Mucosa of descending colon (tissue), 3 donors: ENCODE measurements at places on chromosomes 4 and X. TPM values are rescaled to one million over a fixed set of nuclear protein-coding genes. Genes with fewer than 3 reads are reported as not detected.

VSIG1 gene
- not detected for total RNA-seq

LIMCH1 gene
- 15.7 TPM for total RNA-seq

SSX1 gene
- not detected for total RNA-seq

SPANXA2 gene
- total RNA-seq = not detected

SMIM10 gene
- total RNA-seq = 2.1 TPM

NSG1 gene
- 7.9 TPM for total RNA-seq

TEX13B gene
- not detected for total RNA-seq

CYP2U1 gene
- total RNA-seq = 10.5 TPM

GPR119 gene
- total RNA-seq = not detected

TMPRSS11A gene
- not detected for total RNA-seq

- no peak for DNase-seq
Measured at GRCh38 chrX:71081330-71082123, 13.4 kb upstream of the SNX12 start.

GRCh38 chr4:4575284-4576211 is 33.7 kb upstream of the STX18 start:
- DNase-seq = peak; percentile 81

- no peak for DNase-seq
Measured at GRCh38 chr4:40255393-40256281, 58.8 kb downstream of the RHOH start.

DNA sequence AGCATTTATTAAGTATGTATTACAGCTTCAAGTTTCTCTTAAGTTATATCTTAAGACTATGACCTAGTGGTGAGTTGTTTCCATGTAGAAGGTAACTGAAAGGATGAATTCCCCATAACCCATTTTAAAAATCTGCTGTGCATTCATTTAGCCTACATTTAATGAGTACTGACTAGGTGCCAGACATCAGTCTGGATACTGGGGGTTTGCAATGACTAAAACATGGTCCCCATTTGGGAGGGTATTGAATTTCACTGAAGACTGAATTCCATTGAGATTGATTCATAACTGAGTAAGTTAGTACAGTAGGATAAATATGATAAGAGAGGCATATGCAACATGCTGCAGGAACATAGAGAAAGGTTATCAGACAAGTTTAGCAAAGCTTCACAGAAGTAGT is 241.5 kb downstream of the FRAS1 start:
- DNase-seq = no peak

DNA sequence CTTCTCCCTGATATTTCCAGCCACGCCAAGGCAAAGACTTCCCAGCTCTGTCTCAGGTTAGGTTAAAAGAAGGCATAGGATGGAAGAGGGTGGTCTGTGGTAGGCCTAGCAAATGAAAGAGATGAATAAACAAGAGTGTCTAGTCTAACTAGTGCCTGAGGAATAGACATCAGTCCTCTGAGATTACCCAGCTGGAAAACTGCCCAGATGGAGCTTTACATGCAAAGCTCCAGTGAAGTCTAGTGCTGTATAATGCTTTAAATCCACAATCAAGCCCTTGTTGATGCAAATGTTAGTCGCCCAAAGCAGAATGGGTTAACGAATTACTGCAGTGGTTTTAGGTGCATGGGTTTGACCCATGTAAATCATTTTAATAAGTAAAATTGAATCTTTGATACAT is 24.8 kb upstream of the GUCY1B1 start:
- DNase-seq = peak; percentile 11

DNA sequence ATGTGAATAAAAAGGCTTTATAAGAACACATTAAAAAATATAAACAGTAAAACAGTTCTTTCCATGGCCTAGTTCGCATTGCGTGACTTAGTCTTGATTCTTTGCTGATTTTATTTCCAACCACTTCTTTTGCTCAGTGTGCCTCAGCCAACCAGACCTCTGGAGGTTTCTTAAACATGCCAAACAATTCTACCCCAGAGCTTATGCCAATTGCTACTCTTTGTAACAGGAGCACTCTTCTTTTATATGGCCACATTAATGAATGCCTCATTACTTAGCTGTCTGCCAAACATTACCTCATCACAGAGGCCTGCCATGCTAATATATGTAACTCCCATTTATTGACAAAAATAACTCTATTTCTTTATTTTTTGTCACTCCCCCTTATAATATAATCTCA is 202.3 kb downstream of the NDST4 start:
- DNase-seq = no peak

DNA sequence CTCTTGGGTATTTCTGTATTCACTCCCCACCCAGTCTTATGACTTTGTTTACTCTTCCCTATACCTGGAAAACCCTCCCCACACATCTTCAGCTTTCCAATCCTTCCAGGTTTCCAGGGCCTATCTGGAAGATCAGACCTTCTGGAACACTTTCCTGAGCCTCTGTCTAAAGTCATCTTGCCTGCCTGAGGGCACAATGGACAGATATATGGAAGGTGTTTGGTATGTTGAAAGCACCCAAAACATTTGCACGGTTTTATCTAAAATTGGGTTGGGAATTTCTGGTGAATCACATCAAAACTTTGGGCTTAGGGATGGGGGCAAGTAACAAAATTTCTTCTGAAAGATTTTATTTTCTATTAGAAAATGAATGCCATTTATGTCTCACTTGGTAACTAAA is 16.0 kb downstream of the CLDN2 start:
- DNase-seq = no peak

DNA sequence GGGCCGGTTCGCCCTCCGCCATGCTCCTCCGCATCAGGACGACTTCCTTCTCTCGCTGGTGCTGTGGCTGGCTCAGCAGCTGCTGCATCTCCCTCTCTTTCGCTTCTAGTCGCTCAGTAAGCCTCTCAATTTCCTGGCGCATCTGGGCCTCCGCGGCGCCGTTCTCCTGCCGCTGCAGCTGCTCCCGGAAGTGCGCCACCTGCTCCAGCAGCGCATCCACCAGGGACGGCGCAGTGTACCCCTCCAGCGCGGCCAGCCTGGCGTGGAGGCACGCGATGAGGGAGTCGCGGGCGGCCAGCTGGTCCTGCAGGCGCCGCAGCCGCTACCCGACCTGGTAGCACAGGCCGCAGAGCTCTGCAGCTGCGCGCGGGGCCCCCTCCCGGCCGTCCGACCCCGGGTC is 97.4 kb upstream of the MED14 start:
- no peak for DNase-seq

- DNase-seq = no peak
Measured at GRCh38 chr4:5545271-5545670, 163.1 kb downstream of the EVC2 start.

DNA sequence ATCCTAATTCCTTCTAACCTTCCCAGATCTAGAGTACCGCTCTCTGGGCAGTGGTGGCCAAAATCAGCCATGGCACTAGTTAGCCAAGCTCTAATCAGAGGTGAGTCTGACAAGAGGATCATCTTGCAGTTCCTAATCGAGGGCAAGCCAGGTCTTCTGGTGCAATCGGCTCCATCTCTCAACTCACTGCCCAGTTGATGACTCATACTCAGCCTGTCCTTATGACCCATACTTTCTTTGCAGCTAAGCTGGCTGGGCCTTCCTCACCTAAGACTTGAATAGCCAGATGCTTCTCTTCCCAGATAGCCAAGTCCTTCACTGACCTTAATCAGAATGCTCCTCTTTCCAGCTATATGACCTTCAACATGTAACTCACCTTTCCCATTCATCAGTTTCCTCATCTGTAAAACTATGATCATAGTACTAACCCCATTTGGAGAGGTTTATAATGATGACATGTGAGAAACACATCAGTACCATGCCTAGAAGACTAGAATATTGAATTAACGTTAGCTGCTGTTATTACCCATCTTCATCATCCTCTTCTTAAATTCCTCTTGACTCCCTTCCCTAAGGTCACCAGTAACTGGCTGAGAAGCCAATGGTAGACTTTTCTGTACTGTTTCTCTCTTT is 57.1 kb downstream of the RELL1 start:
- no peak for DNase-seq

GRCh38 chrX:107556967-107557366 is 71.3 kb upstream of the PRPS1 start:
- no peak for DNase-seq

DNA sequence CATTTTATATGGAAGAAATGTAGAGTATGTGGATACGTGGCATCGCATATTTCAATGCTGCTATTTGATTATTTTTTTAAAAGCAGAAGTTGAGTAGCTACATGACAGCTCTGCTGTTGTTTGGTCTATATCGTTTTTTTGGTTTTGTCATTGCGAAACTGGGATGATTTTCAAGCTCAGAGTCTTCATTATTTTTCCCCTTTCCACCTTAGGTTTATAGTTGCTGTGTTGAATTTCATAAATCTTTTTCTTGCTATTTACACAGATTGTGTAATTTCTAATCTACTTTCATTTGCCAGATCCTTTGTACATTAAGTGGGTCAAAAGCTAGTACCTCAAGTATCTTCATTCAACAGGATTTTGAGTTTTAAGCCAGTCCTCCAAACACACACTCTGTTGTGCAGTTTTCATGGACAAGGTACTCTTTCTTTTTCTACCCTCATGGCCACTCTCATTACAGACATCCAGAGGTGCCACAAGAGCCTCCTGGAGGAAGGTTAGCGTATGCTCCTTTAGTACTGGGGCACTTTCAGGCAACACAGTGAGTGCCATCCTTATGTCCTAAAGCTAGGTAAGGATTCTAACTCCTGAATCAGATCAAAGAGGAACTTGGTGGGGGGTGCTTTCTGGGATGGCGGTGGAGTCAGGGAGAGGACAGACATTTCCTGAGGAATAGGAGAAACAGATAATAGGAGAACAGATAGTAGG is 123.2 kb downstream of the FHIP1A start:
- no peak for DNase-seq

GRCh38 chr4:122635205-122635604 is 14.3 kb upstream of the IL21 start:
- no peak for DNase-seq

DNA sequence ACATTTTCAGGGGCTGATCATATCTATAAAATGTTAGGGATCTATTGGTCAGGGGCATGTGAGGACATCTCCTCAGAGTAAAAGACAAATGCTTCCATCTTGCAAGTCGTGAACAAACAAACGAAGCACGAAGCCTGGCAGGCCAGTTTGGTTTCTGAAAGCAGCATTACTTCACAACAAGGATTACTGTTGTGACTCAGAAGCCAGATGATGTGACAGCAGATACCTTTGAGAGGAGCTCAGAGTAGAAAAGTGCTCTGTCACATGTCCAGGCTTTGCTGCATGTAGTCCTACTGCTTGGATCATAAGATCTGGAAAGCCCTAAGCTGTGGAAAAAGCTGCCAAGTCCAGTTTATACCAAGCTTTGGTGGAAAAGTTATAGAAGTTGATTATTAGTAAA is 1827.2 kb downstream of the ARAP2 start:
- no peak for DNase-seq

DNA sequence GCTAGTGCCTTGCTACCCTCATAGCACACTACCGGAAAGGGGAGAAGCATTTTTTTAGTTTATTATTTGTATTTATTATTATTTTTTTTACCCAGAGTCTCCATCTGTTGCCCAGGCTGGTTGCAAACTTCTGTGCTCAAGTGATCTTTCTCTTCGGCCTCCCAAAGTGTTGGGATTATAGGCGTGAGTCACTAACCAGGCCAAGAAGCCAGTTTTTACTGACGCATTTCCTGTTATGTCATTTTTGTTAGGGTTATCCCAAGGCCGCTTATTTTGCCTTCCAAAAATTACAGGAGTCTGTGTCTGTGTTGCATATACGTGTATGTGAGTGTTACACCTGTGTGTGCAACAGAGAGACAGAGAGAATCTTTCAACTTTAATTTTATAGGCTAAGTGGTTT is 404.5 kb downstream of the GBA3 start:
- DNase-seq = no peak

- DNase-seq = no peak
Measured at GRCh38 chr4:153528705-153529485, 62.7 kb downstream of the TMEM131L start.

DNA sequence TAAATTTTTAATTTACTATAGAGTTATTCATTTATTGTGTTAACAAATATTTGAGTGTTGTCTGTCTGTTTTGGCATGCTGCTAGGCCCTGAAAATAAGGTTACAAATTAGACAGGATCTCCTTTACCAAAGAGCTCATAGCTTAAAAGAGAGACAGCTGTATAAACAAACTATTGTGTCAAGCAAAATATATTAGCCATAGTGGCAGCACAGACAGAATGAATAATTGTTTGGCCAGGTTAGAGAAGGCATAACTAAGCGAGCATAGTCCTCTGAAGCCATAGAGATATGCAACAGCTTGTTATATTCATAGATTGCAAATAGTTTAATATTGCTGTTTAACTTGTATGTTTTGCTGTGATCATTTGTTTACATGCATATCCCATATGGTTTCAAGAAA is 66.7 kb upstream of the NDUFC1 start:
- DNase-seq = no peak

GRCh38 chr4:170093973-170094535 is 4.3 kb upstream of the AADAT start:
- DNase-seq = no peak

DNA sequence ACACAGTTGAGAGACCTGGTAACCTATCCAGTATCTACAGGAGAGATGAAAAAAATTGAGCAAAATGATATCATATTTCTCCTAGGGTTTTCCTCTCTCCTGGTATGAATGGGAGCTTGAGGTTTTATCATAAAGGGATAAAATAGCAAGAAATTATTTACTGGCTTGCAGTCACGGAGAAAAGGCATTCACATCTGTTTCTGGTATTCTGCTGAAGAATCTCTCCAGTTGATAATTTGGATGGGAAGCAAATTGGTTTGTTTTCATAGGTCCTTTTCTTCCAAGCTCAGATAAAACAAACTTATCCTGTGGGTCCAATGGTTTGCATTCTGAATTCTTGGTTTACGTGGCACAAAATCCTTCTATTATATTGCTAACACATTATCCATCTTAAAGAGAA is 83.1 kb upstream of the GYPA start:
- DNase-seq = no peak

- no peak for DNase-seq
Measured at GRCh38 chrX:145041486-145041885, 205.8 kb upstream of the SPANXN1 start.

- DNase-seq = no peak
Measured at GRCh38 chr4:636628-637159, 11.3 kb downstream of the PDE6B start.

GRCh38 chr4:7759216-7759615 is 180.4 kb downstream of the AFAP1 start:
- no peak for DNase-seq

DNA sequence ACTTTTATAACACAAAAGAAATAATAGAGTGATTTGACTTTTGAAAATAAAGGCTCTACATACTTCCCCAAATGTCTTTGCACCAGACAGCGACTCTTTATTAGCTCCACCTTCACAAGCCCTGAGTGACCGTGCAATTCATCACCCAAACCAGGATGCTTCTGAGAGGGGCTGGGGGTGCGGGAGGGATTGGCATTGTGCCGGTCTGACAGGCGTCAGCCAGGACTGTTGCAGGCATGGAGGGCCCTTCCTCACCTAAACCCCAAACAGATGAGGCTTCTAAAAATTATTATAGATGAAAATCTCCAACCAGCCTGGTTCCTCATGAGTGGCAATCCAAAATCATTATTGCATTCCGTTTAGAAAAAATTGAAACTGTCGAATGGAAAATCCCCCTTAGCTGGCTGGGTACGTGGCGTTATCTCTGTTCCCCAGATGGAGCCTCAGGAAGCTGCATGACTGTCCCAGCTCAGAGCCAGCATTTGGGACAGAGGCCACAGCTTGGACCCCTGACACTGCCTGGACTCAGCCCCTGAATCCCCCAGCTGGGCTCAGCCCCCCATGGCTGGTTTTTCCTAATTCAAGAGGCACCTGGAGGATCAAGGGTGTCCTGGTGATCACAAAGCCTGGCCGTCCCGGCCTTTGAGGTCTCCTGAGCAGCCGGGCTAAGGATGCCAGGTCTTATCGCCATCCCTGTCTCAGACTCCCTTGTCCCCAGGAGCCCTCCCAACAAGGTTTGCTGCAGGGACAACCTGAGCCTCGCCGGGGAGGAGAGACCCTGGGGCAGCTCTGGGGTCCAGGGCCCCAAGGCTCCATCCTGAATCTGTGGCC is 60.4 kb downstream of the SORCS2 start:
- DNase-seq = no peak
